Foreskin melanocyte (primary cell): ENCODE measurements at places on chromosomes 1 and 21.

DNA sequence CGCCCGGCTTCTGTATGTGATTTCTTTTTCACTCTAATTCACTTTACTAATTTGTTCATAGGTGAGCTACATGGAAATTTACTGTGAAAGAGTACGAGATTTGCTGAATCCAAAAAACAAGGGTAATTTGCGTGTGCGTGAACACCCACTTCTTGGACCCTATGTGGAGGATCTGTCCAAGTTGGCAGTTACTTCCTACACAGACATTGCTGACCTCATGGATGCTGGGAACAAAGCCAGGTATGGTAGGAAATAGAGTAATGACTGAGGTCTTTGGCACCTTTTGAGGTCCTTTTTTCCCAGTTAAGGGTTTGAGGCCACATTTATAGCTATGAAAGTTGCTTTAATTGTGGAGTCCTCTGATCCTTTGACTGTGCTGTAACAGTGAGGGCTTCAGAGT is 56.9 kb downstream of the KIF1B start:
- no peak for DNase-seq

DNA sequence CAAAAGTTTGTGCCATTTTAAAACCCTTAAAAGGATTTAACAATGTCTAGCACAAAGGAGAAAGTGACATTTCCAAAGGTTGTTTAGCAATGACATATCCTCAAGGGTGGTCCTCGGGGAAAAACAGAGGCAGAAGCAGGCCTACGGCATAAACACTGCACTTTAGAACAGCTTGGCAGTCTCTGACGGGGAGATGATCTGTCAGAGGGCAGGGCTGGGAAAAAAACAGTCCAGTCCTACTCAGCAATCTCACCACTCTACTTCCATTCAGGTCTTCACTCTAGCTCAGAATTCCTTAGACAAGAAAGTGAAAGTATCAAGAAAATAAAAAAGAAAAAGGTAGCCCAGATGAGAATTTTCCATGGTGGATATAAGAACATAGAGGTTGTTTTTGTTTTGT is 4.1 kb downstream of the CRYZ start:
- no peak for DNase-seq

DNA sequence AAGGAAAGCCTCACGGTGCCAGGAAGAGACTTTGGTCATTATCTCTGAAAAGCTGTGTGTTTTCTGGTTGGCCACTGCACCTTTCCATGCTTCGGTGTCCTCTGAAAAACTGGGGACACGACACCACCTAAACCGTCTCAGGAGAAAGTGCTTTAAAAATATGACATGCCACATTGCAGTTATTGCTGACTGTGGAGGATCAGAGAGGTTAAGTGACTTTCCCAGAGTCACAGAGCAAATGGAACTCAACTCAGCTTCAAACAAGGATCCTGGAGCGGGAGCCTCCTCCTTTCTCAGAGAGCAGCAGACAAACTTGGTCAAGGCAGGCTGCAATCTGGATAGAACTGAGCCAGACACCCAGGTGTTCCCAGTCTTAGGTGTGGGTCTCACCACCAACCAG is 13.8 kb downstream of the MYOM3 start:
- no peak for DNase-seq

GRCh38 chr1:201955729-201956143 is 433 bp downstream of the TIMM17A start:
- DNase-seq, result no peak

- DNase-seq, result no peak
Measured at GRCh38 chr1:4599951-4600481, 54.4 kb upstream of the AJAP1 start.

DNA sequence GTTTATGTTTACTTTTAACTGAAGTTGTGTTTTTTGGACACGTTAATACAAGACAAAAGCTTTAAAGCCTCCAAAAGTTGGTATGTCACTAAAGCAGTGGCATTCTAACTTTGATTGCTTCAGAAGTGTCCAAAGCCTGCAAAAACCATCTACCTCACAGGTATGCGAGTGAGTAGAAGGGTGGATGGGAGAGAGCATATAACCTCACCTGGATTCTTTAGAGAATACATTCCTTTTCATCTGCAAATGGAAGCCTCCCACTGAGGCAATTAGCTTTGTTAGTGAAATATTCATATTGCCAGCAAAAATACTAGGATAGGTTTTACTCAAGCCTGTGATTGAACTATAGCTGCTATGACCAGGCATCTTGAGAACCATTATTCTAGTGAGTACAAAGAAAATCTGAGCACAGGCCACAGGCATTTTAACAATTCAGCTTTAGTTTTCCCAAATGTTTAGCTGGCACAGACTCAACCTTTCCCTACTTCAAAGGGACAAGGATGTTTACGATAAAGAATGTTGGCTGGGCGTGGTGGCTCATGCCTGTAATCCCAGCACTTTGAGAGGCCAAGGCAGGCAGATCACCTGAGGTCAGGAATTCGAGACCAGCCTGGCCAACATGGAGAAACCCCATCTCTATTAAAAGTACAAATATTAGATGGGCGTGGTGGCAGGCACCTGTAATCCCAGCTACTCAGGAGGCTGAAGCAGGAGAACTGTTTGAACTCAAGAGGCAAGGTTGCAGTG is 39.7 kb downstream of the MAP3K21 start:
- DNase-seq, result no peak

DNA sequence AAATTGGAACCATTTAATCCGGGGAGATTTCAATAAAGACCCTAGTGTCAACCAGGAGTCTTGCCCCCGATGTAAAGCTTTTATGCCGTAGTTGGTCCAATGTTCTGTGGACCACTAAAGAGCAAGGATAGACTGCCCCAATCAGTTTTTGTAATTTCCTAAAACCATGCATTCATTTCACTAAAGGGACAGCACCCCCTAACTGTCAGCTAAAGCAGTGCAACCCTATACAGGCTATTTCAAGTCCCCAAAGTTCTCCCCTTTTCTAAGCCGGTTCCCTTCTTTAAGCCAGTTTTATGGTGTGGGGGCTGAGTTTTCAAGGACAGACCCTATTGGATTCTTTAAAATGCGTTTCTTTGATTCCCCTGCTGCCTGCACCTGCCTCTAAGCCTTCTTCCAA is 12.7 kb upstream of the PDPN start:
- no peak for DNase-seq

DNA sequence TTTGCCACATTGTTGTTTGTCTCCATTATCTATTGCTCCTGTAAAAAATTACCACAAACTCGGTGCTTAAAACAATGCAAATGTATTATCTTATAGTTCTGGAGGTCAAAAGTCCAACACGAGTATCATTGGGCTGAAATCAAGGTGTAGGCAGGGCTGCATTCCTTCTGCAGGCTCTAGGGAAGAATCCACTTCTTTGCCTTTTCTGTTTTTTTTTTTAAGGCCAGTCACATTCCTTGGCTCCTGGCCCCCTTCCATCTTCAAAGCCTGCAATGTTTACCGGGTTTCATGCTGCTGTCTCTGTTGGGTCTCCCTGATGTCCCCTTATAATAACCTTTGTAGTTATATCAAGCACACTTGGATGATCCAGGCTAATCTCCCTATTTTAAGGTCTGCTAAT is 212.7 kb downstream of the PTBP2 start:
- DNase-seq, result no peak

DNA sequence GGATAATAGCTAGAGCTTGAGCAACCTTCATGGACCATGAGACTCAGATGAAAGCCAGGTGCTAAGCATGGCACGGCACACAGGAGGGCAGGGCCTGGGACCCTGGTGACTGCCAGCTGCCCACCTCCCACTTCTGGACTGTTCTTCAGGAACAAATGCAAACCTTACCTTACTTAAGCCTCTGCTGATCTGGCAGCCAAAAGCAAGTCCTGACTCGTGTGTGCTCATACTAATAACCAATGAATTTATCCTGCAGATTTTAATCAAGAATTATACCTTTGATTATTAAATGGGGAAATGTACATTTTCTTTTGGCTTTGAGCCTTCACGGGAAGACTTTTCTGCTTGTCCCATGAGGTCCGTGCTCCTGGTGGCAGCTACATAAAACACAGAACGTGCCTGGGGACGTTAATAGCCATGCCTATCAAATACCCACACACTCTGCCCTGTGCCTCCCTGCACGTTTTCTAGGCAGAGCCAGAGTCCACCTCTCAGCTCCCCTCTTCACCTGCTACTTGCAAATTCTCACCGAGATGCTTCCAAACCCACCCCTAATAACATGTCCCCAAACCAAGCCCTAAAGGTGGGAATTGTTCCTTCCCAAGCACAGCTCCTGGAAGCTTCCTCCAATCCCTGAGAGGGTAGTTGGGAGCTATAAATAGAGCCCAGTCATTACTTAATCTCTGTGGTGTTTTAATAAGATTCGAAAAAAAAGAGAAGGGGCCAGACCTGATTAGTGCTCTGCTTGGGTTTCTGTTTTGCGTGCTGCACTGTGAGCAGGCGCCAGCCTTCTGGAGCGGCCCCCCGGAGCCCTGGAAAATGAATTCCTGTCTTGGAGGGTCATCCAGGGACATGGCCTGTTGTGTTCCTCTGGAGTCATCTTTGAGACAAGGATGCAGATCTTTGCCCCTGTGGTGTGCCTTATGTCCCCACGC is 33.5 kb downstream of the SLC1A7 start:
- DNase-seq, result no peak

GRCh38 chr1:226708967-226709396 is 30.1 kb downstream of the ITPKB start:
- DNase-seq, result no peak

DNA sequence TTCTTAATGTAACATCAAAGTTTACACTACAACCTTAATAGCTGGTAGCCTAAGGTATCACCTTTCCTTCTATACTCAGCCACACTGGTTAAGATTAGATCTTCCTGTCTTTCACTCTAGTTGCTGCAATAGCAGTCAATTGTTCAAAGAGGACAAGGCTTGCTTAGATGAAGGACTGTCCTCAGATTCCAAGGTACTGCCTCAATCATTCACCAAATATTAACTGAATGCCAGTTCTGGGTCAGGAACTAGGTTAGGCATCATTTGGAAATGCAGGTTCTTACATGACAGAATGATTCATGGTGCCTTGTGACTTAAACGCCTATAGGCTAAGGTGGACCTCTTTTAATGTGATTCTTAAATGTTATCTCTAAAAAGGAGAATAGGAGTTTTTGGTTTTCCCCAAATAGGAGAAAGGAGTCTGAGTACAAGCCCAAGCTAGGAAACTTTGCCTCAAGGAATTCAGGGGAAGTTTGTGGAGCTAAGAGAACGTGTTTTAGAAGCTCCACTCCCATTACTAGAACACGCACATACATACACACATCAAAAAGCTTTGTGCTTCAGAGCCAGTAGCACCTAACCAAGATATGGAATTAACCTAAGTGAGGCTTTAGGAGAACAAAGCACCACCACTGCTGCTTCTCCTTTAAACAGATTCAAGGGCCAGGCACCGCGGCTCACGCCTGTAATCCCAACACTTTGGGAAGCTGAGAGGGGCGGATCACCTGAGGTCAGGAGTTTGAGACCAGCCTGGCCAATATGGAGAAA is 8.5 kb upstream of the WDR47 start:
- DNase-seq, result no peak

GRCh38 chr1:109846162-109846561 is 64.5 kb upstream of the CSF1 start:
- no peak for DNase-seq

GRCh38 chr1:94792473-94793295 is 27.5 kb upstream of the SLC44A3 start:
- DNase-seq, result peak; percentile 73

GRCh38 chr1:24374891-24375786 is 38.4 kb downstream of the STPG1 start:
- DNase-seq, result no peak

GRCh38 chr1:88074661-88075060 is 609.4 kb upstream of the PKN2 start:
- DNase-seq, result no peak

GRCh38 chr1:203188686-203189232 is 2.3 kb upstream of the CHI3L1 start:
- DNase-seq, result peak; percentile 5

DNA sequence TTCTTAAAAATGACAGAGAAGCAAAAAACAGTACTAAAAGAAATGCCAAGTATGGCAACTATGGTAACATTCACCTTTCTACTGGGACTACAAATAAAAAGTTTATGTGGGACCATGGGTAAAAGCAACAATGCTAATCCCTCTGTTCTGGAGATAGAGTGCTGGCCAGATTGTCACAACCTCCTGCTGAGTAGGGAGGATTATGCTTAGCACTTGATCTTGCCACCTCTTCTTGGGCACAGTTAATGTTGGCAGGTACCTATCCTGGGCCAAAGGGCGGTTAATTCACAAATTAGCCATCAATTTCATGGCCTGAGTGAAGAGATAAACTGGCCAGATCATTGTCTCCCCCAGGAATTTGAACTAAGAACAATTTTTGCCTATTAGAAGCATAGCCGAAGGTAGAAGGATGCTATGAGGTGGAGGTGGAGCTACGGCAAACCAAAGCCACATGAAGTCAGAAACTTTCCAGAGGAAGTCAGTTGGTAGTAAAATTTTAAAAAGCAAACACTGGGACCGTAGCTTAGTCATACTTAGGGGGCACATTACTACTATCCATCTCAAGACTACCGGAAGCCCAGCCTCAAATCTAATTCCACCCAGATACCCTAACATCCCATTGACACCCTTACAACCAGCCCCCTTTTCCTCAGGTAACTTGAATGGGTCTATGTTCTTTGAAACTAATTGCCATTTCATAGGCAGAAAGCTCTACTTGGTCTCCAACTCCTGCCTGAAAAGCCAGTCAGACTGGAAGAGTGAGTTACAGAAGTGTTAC is 2.7 kb downstream of the SCYL3 start:
- no peak for DNase-seq

DNA sequence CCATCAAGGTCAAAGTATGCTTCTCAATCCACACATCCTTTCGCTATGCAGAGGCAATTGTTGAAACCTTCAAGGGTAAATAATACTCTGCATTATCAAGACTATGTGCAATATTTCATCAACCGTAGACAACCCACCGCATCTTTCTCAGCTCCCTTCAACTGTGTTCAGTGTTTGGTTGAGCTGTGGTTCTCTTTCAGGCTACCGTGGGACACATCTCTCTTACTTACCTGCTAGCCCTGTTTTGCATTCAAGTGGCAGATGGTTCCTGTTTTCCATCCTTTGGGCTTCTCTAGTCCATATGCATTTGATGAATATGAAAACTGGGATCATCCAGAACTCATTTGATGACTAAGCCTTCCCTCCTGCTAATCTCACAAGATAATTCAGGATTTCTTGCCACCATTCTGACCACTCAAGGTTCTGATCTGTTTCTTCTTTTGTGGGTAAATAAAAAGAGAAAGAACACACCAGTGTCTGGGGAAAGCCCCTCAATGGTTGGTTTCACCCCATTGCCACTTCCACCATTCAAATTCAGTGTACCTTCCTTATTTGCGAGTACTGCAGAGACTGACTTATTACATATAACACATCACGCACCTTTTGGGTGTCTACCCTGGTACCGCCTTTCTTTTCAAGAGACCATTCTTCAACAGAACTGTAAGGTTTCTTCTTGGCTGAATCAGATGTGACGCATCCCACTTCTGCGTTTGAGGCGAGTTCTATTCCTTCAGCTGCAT is 61.7 kb downstream of the BACE2 start:
- no peak for DNase-seq
